Tibial artery (tissue), 4 donors: ENCODE measurements at places on chromosomes 2 and 18.

- DNase-seq: no peak
Measured at GRCh38 chr18:26621161-26622026, 73.0 kb upstream of the KCTD1 start.

- DNase-seq: no peak
Measured at GRCh38 chr18:10488017-10488416, 33.6 kb downstream of the APCDD1 start.

DNA sequence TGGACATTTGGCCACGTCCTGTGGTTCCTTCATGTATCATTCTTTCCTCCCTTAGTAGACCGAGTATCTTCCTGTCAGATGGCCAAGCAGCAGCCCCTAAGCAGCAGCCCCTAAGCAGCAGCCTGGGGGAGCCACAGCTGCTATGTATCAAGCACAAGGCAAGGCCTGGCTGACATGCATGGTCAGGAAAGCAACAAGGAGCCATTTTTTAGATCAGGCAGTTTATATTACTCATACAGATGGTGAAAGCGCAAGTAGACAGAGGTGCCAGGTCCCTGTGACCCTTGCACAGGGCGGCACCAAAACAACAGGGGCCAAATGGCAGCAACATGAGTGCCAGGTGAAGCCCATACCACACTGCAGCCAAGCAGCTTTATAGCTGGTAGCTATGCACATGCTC is 22.1 kb downstream of the CHCHD5 start:
- no peak for DNase-seq

DNA sequence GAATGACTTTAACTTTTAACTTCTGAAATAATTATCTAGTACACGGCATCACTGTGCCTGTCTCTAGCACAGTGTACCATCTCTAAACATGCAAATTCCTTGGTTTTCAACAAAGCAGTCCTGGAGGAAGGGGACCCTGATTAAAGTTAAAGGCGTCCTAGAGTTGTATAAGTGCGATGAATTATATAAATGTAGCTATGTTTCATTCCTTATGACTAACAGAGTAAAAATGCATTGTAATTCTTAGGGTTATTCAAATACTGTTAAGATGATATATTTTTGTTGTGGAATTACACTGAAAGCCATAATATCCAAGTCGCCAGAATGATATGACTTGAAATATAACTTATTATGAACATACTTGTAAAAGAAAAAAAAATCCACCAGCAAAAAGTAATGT is 544.9 kb upstream of the LINC00305 start:
- no peak for DNase-seq

GRCh38 chr2:212974692-212975091 is 176.7 kb downstream of the IKZF2 start:
- no peak for DNase-seq

GRCh38 chr2:18243816-18244215 is 316.6 kb downstream of the RDH14 start:
- DNase-seq: no peak

DNA sequence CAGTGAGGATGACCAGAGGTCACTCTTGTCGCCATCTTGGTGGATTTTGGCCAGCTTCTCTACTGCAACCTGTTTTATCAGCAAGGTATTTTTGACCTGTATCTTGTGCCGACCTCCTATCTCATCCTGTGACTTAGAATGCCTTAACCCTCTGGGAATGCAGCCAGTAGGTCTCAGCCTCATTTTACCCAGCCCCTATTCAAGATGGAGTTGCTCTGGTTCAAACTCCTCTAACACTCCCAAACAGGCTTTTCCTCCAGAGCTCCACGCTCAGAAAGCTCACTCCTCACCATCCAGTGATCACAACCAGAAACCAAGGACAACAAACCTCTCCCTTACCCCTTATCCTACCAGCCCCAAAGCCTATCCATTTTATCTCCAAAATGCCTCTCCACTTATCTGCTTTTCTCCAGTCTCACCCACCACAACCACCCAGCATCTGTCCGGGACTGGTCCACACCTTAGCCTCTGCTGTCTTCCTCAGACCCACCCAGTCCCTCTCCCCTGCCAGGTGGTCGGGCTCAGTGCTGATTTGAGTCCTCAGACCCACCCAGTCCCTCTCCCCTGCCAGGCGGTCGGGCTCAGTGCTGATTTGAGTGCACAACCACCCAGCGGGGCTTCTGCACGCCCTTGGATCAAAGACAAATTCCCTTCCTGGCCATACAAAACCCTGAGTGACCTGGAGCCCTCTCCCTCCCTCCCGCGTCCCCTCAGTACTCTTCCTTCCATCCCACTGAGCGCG is 11.7 kb upstream of the SMAD7 start:
- DNase-seq: no peak

GRCh38 chr2:164771897-164772296 is 69.7 kb downstream of the COBLL1 start:
- no peak for DNase-seq

DNA sequence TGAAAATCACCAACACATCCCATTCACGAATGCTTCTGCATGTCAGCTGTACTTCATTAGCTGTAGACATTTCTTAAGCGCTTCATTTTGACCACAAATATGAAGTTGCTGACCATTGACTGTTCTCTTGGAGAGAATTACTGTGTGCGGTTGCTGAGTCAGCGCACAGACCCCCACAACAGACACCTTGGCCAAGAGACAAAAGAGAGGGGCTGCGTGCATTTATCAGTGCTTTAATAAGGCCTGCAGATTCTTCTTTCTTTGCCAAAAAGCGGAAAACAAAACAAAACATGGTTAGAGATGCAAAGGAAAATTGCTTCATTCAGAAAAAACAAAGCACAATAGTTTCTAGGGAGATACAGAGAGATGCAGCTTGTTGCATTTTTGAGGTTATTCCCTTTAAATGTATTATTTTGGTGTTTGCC is 174.7 kb downstream of the ACKR3 start:
- no peak for DNase-seq

GRCh38 chr2:9493478-9493877 is 19.1 kb downstream of the IAH1 start:
- no peak for DNase-seq

DNA sequence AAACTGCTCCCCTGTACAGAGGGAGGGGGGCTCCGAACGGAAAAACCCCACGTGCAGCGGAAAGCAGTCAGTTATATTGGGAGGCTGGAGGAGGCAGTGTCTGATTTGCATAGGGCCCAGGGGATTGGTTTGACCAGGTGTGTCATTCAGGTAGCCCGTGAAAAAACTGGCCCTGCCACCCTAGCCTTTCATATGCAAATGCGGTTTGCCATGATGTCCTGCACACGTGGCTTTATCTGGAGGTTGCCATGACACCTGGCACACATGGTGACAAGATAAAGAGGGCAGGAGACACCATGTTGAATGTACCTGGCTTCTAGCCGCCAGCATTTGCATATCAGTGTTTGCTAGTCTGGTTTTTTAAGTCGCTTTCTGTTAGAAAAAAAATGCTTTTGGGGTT is 20.5 kb downstream of the SLC25A52 start:
- no peak for DNase-seq

DNA sequence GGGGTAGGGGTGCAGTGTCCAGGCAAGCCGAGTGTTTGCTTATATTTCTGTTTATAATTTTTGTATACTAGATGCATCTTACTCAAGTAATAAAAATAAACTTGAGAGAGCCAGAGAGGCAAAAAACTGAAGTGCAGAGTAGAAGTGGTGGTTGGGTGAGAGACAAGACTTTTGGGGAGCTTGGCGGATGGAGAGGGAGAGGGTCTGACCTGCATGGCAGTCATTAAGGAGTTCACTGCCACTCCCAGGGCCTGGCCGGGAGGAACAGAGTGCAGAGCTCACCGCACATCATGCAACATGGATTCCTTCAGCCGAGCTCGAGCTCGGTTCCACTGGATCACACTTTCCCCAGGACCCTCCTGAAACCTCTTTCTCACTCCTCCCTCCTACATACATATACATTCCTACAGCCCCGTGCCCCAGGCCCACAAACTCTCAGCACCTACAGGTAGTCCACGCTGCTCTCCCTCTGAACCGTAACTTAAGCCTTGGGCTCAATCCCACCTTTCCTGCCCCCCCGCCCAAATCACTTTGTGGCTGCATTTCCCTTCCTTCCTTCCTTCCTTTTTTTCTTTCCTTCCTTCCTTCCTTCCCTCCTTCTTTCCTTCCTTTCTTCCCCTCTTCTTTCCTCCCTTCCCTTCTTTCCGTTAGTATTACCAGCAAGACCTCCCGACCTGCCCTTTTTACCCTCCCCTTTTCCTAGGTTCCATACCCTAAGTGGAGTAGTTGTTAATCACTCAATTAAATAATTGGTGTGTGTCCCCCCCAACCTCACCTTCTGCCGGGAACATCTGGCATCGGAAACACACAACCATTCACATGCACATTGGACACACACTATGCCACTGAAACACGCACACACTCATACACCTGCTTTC is 37.1 kb upstream of the ATP6V1B1 start:
- no peak for DNase-seq

DNA sequence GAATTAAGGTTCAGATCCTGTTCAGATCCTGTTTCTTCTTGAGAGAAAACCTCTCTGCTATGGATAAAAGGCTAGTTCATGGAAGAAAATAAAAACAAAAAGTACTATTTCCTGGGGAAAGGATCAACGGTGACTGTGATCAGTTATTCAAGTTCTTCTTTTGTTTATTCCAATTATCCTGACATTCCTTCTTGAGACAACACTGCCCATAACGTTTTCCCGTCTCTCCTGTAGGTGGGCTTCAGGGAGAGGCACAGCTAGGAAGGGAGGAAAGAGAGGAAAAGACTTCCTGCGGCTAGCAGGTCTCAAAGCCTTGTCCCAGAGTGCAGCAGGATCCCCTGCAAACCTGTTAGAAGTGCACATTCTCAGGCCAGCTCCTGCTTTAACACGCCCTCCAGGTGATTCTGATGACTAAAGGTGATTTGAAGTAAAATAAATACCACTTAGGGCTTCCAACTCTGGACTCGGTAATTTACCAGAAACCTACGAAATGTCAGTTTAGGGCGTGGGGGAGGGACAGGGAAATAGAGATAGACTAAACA is 4.5 kb upstream of the FHL2 start:
- no peak for DNase-seq

GRCh38 chr2:26274058-26274613 is 29.4 kb downstream of the HADHB start:
- peak; percentile 78 for DNase-seq

- no peak for DNase-seq
Measured at GRCh38 chr2:142974288-142975024, 97.0 kb downstream of the KYNU start.

DNA sequence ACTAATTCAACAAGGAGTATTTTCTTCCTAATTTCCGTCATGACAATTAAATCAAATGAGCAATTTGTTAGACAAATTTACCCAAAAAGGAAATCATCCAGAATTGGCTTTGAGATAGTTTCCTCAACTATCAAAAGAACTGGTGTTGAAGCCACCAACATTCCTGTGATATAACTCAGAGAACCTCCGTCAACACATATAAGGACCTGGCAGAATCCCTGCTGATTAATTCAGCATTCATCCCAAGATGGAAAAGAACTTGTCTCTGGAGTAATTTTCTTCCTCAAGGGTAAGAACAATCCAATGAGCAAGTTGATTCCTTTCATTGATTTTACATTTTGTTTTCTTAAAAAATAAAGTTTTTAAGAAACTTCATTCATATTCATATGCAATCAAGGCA is 62.0 kb downstream of the MBD2 start:
- DNase-seq: no peak

GRCh38 chr2:147468349-147468748 is 376.5 kb upstream of the ACVR2A start:
- no peak for DNase-seq

GRCh38 chr18:9755615-9756014 is 47.5 kb downstream of the RAB31 start:
- no peak for DNase-seq

DNA sequence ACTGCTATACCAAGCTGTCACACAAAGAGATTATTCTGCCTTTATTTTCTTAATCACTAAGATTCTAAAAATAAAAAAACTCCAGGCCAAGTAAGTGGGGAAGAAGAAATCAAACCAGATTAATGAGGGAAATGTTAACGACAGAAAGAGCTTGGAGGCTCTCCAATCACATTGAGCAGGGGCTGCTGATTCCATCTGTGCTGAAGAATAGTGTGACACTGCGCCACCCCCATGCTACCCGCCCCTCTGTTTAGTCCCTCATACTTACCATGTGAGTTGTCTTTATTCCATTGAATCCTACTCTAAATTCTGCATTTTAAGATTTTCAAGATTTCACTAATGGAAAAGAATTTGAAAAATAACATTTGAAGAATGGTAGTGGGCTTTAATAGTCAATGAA is 998.0 kb upstream of the CDH2 start:
- no peak for DNase-seq

DNA sequence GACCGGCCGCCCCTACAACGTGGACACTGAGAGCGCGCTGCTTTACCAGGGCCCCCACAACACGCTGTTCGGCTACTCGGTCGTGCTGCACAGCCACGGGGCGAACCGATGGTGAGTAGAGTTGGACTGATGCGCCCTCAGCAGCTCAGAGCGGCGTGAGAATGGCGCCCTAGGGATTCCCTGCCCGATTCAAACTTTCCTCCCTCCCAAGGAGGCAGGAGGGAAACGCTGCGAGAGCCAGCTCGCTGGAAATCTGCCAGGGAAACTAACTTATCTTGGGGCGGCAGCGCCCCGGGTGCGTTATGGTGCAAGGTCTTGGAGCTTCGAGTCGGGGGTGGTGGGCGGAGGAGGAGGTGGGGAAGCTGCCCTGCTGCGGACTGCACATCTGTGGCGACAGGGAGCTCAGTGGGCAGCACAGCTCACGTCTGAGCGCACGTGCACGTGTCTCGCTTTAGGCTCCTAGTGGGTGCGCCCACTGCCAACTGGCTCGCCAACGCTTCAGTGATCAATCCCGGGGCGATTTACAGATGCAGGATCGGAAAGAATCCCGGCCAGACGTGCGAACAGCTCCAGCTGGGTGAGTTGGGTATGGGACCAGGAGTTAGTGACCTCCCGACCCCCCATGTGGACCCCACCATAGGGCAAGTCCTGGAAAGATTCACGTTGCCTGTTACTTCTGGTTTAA is 697 bp downstream of the ITGA4 start:
- DNase-seq: peak; percentile 23

DNA sequence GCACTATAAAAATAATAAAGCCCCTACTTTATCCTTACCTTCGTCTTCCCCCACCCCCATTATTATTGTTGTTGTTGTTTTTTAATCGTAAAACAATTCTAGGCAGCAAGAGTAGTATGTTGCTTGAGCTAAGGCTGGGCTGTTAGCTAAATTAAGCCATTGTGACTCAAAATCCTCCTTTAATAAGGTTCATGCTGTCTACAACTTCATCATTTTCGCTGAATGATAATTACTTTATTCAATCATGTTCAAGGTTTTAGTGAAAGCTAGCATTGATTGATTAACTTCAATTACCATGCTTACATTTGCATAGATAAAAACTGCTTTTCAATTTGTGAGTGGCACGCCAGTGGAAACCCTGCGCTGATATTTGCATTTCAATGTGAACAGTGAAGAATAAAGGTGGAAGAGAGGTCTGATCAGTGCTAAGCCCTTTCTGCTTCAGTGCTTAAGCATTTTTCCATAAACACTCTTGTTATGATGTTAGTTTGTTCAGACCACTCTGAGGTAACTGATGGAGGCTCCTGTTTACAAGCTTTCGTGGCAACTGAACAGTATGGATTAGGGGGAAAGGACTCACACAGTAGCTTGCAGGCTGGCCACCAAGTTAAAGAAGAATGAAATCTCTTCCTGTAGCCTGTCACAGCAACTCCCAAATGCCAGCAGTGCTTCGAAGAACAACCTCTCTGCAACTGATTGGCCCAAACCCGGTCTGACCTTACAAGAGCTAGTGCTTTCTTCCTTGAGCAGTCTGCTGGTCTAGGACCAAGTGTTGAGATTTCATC is 156.8 kb downstream of the GPD2 start:
- no peak for DNase-seq
